ENCODE measurements at places on chromosomes 4 and X. TPM values are rescaled to one million over a fixed set of nuclear protein-coding genes. Genes with fewer than 3 reads are reported as not detected.

TMEM154 gene
- 53.3 TPM for total RNA-seq

PCDH19 gene
- 0.09 TPM for total RNA-seq

CLRN2 gene
- not detected for total RNA-seq

DNA sequence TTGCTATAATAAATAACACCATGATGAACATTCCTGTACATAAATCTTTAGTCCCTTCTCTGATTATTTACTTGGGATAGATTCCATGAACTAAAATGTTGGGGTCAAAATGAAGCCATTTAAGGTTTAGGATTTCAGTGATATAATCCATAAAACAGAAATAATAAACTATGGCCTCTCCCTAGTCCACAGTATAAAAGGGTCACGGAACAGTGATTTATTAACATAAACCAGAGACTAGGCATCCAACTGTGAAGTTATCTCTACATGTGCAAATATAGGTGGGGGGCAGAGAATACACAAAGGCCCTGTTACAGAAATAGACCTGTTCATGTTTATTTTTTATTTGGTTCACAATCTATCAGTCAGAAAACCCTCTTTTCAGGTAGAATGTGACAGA, 499.1 kb upstream of the SLIT2 start:
- DNase-seq: no peak

DNA sequence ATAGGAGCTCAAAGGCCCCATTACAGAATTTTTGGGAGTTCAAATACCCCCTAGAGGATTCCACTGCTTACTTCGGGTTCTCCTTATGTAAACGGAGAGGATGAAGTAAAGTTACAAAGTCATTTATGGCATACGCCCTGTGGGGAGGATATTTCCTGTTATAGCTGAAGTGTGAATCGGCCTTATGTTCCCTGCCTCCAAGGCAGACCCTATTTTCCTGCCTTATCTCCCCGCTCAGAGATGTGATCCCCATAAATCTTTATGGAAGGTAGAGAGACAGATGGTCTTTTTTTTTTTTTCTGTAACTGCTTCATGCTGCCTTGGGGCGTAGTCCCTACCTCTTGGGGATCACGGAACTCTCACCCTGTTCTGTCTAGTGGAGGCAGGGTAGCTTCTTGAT, 56.0 kb upstream of the DHX15 start:
- no peak for DNase-seq

- no peak for DNase-seq
These were observed 44.7 kb downstream of the EVC start for GRCh38 chr4:5755679-5756078.

DNA sequence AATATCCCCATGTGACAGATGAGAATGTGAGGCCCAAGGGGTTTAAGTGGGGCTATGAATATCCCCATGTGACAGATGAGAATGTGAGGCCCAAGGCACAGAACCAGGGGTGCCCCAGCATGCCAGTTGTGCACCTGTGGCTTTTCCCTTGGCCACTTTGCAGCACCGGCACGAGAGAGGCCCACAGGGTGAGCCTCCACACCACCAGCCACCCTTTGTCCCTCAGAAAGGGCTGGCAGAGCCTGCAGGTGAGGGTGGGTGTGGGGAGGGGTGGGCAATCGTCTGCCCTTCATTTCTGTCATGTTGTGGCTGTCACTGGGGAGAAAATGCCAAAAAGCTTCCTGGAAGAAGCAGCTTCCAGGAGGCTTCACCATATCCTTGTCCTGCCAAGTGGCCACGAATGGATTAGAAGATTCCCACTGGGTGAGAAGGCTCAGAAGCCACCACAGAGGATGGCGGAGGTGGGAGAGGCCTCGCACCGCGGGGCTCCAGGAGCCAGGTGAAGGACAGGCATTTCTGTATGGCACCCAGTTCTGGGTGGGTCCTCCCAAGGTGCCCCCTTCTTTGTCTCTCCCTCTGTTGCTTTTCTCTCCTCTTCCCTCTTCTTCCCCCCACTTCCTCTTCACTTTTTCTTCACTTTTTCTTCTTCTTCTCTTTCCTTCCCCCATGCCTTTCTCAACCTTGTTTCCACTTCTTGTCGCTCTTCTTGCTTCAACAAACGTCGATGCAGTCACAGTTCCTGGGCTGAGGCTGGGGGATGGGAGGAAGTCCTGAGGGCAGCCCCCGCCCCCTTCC, 469 bp upstream of the GPR78 start:
- peak; percentile 32 for DNase-seq

GRCh38 chr4:11158971-11159370, 269.7 kb downstream of the HS3ST1 start:
- no peak for DNase-seq

GRCh38 chr4:3233391-3234071, 15.4 kb upstream of the MSANTD1 start:
- no peak for DNase-seq

DNA sequence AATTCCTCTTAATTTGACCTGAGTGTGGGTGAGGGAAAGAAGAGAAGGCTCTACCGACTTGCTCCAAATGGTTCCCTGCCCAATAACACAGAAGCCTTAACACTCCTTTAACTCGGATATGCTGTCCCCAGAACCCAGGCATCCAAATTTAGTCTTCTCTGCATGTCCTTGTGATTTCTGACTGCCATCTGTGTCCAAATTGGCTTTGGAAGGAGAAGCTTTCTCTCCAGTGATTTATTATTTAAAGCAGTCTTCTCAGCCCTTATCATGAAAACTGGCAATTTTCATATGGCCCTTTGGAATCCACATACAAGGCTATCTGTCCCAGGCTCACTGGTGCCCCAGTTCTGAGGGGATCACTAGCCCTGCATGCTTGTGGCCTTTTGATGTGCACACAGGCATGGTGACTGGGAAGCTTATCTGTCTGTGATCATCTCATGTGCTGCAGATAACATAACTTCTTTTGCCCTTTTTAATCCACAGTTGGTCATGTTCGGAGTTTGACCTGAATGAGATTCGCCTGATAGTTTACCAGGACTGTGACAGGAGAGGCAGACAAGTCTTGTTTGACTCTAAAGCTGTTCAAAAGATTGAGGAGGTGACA, 56.7 kb downstream of the FNIP2 start:
- no peak for DNase-seq

DNA sequence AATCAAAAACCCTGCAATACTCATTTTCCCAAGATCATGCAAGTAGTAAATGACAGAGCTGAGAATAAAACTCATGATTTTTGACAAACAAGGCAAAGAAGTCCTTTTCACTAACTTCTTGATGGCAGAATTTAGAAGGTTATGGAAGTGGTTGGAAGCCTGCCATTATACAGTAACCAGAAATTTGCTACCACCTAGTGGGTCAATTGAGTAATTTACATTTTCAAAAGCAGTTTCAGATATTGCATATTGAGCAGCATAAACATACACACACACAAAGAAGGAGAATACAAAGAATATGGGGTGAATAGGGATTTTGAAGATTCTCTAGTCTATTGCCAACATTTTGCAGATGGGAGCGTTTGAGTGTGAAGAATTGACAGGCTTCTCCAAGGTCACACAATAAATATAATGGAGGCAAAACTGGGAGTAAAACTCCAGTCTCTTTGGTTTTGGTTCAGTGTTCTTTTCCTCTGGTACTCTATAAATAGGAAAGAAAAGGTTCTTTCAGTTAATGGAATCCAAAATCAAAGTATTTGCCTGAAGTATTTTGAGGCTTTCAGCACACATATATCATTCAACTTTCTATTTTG, 70.2 kb downstream of the GC start:
- DNase-seq: no peak

DNA sequence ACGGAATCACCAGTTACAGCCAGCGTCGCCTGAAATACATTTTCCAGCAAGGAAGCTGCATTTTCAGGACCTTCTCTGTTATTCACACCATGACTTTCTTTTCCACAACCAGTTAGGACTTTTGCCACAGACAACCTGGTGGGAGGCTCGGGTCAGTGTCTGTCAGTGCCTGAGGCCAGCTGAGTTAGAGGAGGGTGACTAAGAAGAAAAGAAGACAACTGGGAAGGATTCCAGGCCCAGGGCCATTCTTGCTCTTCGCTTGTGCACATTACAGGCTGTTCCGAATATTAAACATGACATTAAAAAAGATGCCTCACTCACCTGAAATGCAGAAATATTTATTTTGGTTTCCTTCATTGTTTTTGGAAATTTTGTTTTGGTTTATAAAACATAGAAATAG, 21.4 kb upstream of the CENPU start:
- no peak for DNase-seq

DNA sequence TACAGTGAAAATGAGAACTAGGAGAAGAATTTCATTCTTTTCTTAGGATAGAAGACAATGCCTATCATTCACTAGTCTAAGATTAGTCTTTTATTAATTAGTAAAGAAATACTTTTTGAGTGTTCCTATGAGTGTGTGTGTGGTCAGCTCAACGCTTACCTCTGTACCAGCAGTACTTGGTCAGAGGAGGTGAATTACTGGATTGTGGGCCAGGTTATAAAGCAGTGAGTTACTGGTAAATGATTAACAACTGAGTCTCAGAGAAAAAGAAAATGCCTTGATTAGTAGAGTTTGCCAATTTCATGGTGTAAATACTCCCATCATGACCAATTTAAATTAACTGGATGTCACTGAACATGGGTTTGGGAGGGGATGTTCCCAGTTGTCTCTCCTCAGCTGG, 444.6 kb downstream of the STIM2 start:
- DNase-seq: no peak

DNA sequence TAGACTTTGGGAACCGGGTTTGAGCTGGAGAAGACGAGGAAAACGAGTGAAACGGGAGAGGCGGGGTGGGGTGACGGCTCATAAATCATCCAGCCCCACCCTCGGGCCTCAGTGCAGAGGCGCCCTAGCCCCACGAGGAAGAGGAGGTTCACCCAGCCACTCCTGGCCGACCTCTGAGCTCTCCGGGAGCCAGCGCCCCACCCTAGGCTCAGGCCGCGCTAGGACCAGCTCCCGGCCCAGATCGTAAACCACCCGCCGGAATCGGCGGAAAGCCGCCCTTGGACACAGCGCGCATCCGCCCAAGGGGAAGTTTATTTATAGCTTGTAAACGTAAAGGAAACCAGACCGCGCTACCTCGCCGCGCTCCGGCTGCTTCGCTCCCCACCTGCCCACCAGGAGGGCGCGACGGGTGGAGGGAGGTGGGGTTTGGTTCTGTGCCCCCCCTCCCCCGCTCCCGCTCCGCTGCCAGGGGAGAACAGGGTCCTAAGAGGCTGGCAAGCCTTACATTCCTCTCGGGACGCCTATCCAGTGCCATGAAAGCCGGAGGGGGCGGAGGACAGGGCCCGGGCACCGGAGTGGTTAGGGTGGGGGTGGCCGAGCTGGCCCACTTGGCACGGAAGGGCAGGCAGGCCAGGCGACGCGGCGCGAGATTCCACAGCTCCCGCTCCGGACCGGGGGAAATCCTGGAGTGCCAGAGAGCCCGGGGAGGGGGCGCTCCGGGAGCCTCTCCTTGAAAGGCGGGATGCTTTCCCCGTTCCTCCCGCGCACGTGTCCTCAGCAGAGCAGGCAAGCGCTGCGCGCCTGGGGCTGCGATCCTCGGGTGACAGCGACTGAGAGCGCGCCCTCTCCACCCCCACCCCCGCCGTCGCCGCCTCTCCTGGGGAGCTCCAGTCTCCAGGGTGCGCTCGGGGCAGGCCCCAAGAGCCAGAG, 84.2 kb downstream of the BCOR start:
- DNase-seq: peak; percentile 90

- peak; percentile 67 for DNase-seq
These were observed 2.5 kb downstream of the NAA10 start for GRCh38 chrX:153932220-153932915.

Data from spleen (tissue), 13 donors.